ENCODE measurements at places on chromosomes 6 and 20.
A peak's percentile ranks its signal among the peaks of the same experiment; 100 is the strongest.

DNA sequence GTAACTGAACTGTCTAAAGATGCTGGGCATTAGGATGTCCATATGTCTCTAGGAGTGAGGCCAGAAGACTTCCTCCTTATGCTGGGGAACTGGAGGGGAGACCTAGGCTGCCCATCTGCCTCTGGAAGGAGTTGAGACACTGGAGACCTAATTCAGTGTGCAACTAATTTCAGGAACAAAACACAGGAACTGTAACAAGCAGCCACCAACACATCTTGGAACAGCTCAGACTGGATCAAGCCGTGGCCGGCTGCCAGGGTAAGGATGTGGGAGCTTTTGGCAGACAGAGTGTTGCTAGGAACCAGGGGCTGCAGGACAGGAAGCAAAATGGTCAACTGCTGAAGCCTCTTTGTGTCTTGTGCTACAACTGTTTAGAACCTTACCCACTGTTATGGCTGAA is 16.4 kb upstream of the MAS1 start:
- no peak for DNase-seq

GRCh38 chr6:25035512-25036435 is 100.0 kb upstream of the RIPOR2 start:
- DNase-seq: no peak

DNA sequence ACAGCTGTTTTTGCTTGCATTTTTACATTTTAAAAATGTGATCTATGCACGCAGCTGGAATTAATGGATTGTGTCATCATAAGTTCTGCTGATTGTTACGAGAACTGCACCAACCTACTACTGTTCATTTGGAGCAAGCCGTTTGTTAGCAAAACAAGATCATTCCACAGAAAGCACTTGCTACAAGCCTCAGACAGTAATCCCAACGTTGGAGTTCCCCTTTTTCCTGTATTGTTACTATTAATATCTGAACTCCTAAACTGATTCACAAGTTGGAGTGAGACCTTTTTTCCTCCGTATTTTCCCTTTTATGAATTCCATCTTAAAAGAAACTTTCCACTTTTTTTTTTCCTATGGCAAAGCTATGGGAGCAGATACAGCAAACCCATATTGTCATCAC is 3.5 kb downstream of the TENT5A start:
- DNase-seq: no peak

- DNase-seq: no peak
Measured at GRCh38 chr6:155830531-155830930, 374.9 kb upstream of the NOX3 start.

DNA sequence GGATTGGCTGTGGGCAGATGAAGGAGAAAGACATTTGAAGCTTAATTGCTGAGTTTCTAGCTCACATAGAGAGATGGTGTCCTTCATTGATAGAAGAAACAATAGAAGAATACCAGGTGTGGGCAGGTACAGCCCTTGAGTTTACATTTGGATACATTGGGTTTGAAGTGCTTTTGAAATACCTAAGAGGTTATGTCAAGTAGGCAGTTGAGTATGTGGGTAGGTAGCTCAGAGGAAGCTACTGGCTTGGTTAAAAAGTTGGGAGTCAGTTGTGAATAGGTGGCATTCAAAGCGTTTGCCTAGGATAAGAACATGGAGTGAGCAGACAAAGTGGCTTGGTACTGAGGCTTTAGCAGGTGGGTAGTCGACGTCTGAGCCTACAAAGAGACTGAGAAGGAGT is 25.0 kb downstream of the NDUFAF5 start:
- DNase-seq: no peak

DNA sequence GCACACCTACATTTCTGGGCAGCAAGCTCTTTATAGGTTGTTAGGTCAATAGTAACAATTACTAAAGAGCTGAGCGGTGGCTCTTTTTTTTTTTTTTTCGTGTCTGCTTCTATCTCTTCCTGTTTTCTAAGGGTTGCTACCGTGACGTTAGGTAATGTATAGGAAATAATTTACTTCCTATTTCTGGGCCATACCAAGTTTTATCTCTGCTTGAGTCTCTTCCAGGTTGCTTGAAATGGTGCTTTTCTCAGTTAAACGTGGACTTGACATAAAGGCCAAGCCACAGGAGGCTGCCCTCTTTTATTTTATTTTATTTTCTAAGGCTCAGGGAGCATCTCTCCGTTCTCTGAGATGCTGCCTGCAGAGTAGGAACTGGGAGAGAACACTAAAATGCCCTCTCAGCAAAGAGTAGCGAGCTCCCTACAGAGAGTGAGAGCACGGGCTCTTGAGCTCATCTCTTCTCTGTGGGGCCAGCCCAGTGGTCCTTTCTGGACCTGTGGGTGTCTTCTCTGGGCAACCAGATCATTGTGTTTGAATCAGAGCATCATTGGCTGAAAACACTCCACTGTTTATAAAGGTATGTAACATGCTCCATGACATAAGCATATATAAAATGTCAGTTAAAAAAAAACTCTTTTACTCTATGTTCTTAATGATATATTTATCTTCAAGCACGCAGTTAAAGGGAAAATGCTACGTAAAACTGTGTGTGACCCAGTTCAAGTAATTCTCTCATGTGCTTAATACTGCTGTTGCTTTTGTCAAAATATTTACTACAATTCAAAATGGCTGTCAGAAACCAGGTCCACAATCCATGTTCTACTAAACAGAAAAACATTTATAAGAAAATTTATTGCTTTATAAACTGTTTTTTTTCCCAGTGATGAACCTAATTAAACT is at the start of gene ZNF831:
ZNF831 (plus strand) TSS at position 191 of the 900 bp plus-strand sequence. CDS start 27,199 bp downstream, outside the sequence.
- no peak for DNase-seq

- DNase-seq: no peak
Measured at GRCh38 chr6:139650941-139651340, 276.5 kb upstream of the CITED2 start.

DNA sequence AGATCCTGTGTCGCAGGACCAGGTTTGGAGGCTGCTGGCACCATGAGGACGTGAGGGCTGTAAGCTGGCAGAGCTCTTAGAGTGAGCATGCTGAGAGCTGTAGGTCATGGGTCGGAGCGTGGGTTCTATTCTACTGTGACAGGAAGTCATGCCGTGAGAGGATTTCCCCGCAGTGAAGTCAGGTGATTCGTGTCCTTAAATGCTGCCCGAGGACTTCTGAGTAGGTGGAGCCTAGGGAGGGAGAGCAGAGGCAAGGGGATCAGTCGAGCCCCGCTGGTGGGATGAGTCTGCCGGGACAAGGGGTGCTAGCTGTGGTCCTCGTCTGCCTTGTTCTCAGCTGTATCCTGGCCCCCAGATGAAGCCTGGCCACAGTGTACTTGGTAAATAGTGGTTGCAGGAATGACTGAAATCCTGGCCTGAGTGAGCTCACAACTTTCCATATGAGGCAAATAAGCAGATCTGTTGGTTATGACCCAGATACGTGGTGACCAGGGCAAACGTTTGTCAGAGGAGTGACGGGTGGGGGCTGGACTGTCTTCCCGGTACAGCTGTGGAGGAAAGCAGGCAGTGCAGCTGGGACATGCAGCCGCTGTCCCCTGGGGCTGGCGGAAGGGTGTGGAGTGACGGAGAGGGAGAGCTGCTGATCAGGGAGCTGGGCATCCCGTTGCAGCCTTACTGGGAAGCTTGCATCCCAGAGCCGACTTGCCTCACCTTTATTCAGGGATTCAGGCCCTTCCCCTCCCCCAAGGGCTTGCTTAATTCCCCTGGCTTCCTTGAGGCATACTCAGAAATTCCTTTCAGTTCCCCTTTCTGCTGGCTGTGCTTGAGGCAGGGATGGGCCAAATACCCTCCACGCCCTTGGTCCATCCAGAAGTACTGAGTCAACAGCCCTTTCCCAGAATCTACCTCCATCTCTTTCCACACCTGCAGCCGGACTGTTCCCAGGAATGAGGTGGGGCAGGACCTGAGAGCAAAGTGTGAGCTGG is 250.9 kb upstream of the RREB1 start:
- no peak for DNase-seq

- no peak for DNase-seq
Measured at GRCh38 chr20:62353289-62354030, 13.7 kb downstream of the LAMA5 start.

DNA sequence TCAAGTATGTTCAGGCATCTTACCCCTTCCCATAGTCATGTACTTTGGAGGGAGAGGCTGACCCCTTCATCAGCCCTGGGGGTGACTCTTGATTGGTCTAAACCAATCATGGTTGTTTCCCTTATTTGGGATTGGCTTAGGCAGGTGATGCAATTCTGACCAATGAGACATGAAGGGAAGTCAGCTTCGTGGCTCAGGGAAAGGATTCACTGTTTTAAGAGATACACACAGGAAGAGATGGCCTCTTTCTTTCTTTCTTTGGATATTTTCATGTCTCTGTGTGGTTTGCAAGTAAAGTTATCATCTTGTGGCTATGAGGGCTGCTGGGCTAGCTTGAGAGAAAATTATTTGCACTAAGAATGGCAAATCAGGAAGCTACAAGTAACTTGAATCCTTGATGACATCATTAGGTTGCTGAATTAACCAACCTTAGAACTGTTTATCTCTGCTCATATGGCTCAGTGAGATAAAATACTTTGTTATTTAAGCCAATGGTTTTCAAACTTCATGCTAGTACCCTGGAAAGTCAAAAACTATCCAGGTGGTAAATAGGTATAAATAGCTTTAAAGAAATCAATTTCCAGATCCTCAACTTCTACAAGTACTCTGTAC is 144.2 kb upstream of the CENPW start:
- DNase-seq: no peak

DNA sequence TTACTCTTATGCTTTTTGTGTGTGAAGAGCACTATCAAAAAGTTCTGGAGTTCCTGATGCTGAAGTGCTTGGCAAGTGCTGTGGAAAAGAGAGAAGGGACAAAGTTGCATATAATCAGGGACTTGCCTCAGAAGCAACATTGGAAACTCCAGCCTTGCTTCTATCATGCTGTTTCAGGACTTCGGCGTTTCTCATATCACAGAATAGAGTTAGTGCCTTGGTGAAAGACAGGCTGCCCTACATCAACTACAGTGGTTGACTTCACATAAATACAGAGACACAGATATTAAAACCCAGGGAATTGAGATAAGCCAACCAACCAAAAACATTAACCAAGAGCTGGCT is 36.2 kb upstream of the CDKAL1 start:
- no peak for DNase-seq

- DNase-seq: no peak
Measured at GRCh38 chr6:160000280-160000704, 31.4 kb downstream of the IGF2R start.

- DNase-seq: no peak
Measured at GRCh38 chr20:49276161-49276960, 1.5 kb downstream of the ZNFX1 start.

- DNase-seq: no peak
Measured at GRCh38 chr20:23683807-23684206, 5.0 kb downstream of the CST4 start.

DNA sequence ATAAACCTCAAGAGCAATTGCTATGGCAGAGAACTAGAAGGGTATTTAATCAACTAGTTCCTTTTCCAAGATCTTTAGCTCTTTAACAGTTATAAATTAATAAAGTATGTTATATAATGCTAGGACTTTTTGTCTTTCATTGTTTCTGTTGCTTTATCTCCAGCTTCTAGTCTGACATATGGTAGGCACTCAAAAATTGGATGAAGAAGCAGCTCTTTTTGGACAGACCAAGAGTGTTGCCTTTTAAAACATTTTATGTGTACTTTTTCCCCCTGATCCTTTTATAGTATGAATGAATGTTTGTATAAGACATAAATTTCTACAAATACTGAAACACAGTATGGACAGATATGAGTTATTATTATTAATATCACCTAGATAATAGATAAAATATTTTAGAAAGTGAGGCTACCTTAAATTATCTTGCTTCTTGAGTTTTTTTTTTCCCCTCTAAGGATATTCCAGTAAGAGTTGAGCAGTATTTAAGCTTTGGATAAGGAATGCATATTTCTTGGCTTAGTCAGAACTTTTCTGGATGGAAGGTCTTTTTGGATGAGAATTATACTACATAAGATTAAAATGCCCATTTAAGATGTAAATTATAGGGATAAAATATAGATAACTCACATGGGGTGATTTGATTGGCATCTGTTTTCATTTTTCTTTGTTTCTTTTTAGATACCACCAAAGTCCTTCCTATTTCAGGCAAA is 16.6 kb downstream of the LAMA2 start:
- peak; percentile 3 for DNase-seq

GRCh38 chr20:44911264-44911921 is 1.5 kb downstream of the PABPC1L start:
- no peak for DNase-seq

GRCh38 chr20:47258745-47259695 is 97.5 kb downstream of the ZMYND8 start:
- DNase-seq: no peak

- peak; percentile 88 for DNase-seq
Measured at GRCh38 chr20:59032023-59032712, at the start of gene ATP5F1E. Gene ATP5F1E (minus strand): TSS chr20:59032335. CDS start chr20:59032251, 84 bp downstream.

DNA sequence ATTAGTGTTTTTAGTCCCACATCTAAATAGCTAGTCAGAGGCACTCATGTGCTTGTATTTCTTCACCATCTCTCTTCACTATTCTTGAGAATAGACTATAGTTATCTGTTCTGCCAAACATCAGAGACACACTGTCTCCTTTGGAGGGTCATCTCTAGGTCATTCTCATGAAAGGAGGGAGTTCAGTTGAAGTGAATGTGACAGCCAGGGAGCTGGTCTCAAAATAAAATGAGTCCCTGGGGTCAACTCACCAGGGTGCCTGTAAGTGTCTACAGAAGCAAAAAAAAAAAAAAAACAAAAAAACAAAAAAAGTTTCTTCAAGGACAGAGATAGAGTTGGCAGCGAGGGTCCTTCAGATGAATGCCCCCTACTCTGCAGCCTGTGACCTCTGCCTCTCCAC is 171.0 kb downstream of the ID4 start:
- DNase-seq: no peak

DNA sequence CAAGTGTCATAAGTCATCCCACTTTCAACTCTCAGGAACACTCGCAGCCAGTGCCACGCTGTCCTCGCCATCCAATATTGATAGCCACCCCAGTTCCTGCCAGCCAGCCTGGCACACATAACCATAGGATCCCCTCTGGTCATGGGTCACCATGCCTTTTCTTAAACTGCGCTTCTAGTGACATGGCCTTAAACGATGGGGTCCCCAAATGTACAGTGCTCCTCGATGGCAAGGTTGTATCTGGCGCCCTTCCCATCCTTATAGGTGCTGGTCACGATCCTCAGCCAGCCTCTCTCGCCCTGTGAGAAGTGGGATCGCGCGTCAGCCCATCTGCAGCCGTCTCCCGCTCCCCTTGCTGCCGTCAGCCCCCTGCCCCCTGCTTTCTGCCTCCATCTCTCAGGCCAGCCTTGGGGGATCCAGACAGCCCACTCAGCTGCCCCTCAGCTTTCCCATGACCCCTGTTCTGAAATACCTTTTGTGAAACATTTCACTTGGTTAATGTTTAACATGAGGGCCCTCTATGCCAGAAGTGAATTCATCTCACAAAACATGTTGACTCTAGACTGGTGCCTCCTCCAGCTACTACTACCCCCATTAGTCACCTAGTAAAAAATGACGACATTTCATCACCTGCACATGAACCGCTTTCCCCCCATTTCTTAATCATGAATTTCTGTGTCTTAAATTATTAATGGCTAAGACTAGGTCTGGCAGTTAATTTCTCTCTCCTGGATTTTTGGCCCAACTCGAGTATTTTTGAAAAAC is 11.4 kb downstream of the CTSZ start:
- no peak for DNase-seq

Data from amniotic stem cell (primary cell).